Stomach (tissue), 19 donors: ENCODE measurements at places on chromosomes 2 and 18.
A peak's percentile ranks its signal among the peaks of the same experiment; 100 is the strongest.

DNA sequence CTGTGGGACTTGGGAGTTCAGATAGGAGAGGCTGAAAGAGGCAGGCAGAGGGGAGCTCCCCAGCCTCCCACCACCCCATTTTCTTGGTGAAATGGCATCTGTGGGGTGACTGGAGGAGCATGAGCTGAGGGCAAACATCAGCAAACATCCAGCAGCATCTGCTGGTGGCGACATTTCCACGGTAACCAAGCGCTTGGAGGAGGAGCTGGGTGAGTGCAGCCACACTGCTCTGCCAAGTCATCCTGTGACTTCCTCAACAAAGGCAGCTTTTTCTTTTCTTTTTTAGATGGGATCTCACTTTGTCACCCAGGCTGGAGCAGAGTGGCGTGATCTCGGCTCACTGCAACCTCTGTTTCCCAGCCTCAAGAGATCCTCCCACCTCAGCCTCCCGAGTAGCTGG lies 5.6 kb downstream of the TXNL4A start:
- peak; percentile 40 for DNase-seq

- no peak for DNase-seq
Measured at GRCh38 chr2:74843899-74844298, 10.0 kb downstream of the HK2 start.

DNA sequence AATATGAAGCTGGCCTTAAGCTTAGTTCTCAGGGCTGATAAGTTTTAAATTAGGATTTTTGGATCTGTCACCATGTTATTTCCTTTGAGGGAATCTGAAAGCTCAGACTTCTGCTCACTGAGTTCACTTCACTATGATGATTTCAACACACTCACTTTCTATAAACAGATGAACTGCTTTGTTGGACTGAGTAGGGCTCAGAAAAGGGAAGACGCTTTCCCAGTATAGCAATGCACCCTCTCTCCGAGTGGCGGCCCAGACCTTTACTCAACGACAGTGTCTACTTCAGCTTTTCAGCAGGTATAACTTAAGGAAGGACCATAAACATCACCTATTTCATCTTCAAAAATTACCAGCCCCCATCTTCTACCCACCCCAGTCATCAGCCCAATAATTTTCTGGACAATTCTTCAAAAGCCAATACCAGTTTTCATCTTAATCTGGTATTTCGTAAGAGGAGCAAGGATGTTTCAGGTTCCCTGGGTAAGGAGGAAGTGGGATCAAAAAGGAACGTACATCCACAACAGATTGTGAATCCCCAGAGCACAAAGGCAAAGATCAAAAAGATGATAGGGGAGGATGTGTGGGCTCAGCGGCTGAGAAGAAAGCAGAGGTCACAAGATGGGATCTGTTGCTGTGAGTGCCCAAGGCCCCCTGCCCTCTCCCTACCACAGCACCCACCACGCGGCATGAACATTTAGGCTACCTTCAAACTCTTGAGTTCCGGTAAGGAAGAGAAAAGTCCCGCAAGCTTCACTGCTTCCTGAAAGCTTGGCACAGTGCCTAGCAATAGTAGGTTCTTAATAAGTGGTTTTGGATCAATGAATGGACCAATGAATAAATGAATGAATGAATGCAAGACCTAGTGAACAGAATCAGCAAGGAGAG lies 41.9 kb downstream of the LPIN2 start:
- DNase-seq = no peak

DNA sequence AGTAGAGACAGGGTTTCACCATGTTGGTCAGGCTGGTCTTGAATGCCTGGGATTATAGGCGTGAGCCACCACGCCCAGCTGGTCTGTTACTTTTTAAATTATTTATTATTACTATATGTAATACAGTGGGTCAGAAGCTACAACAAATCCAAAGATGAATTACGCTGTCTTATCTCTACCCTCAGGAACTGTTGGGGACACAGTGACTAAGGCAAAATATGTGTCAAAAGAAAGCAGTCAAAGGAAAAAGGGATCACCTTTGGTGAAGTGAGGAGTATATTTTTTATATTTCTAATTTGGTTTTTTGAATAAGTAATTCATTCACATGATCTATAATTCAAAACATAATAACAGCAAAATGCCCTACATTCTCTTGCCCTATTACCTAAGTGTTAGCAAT lies 4.7 kb downstream of the CREB1 start:
- DNase-seq = no peak

- DNase-seq = no peak
Measured at GRCh38 chr2:227411990-227412350, 24.2 kb upstream of the SCYGR1 start.

DNA sequence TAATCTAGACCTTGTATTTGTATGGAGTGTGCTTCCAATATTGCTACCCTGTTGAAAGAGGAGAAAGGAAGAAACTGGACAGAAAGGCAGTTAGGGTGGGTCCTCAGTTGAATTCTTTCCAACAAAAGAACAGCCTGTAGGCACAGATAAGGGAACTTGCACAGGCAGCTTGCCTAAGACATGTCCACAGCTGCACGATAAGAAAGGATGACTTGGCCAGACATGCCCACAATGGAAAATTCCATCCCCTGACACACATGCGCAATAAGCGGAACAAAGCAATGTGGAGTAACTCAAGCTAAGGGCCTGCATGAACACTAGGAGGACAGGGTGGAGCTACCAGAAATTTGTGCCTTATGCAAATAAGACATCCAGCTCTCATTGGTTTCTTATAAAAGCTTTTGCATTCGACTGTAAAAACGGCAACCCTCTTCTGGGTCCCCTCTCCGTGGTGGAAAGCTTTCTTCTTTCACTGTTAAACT lies 1084.7 kb upstream of the NXPH2 start:
- DNase-seq = no peak

- DNase-seq = peak; percentile 21
Measured at GRCh38 chr2:184689638-184690037, 91.3 kb downstream of the ZNF804A start.

DNA sequence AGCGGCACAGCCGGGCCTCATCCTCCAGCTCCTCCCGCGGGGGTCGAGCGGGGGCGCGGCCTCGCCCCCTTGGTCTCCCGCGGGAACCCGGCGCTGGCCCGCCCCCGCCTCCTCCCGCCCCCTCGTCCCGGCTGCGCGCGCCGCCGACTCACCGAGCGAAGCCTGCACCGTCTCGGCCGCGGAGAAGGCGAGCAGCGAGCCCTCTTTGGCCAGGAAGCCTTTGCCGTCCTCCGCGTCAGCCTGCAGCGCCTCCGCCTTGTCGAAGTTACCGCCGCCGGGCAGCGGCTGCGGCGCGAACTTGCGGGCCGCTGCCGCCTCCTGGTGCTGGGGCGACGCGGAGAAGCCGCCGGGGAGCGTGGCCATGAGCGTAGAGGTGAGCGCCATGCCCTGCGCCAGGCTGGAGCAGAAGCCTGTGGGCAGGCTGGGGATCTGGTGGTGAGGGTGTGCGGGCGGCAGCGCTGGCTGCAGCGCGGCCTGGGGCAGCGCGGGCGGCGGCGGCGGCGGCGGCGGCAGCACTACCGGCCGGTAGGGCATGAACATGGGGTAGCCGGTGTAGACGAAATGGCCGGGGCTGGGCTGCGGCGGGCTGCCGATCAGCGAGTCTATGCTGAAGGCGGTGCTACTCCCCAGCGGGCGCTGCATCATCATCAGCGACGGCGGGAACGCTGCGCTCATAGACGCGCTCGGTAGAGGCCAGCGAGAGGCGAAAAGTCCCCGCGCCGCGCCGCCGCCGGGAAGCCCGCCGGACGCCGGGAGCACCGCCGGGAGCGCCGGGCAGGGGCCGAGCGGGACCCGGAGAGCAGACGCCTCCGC lies 683 bp downstream of the GBX2 start:
- peak; percentile 79 for DNase-seq

DNA sequence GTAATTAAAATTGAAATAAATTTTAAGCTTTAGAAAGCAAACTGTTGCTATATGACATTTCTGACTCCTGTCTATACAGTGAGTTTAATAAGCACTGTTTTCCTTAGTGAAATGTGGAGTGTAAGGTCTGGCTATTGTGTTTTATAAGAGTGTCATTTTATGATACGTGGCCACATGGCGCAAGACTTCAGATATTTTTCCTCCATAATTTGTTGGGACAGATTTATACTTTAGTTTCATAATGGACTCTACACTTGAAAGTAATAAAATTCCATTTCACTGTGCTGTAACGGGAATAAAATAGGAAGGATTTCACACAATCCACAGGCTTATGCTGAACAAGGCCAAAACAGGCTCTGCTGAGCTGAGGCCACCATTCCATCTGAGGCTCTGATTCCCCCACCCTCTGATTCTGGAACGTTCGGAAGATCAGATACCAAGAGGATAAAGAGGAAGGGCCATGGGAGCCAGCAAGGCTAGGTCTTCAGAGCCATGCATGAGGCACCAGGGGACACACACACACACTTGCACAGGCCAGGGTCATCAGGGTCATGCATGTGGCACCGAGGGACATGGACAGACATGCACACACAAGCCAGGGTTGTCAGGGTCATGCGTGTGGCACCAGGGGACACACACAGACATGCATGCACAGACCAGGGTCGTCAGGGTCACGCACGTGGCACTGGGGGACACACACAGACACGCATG lies 35.6 kb downstream of the HDAC4 start:
- DNase-seq = no peak

GRCh38 chr2:101398116-101398821 lies 11.0 kb upstream of the CREG2 start:
- DNase-seq = no peak

DNA sequence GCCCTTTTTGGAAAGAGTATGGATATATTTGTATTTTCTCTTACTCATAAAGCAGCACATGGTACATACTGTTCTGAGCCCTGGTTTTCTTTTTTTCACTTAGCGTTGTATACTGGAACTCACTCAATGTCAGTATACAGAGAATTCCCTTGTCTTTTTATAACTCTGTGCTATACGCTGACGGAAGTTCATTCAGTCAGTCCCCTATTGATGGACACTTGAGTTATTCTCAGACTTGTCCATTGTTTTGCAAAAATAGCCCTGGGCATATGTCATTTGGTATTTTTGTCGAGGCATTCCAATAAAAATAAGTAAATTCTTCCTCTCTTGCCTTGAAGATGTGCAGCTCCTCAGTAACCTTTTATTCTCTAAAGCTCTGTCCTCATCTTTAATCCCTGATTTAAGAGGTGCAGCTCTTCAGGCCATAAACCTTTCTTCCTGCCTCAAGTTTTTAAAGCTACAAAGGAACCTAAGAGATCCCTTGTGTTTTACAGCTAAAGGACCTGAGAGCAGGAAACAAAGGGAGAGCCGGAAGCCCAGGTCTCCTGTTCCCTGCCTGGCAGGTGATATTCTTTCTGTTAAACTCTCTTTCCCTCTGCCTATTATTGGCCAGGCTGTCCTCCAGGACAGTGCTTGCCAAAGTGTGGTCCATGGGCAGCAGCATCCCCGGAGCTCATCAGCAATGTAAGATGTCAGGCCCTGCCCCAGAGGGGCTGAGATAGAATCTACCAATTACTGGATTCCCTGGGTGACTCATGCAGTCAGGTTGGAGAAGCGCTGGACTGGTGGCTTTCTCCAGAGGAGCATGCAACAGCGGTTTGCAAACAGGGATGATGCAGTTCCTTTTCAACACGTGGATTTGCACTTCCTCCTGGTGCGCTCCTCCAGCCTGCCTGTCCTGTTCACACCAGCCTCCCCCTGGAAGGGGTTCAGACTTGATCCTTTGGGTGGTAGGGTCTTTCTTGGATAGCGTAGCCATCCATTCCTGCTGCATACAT lies 158.0 kb downstream of the NEDD4L start:
- DNase-seq = no peak

- no peak for DNase-seq
Measured at GRCh38 chr2:207704671-207705070, 6.8 kb upstream of the CCNYL1 start.

GRCh38 chr18:5891854-5892215 lies 3.5 kb downstream of the TMEM200C start:
- no peak for DNase-seq

DNA sequence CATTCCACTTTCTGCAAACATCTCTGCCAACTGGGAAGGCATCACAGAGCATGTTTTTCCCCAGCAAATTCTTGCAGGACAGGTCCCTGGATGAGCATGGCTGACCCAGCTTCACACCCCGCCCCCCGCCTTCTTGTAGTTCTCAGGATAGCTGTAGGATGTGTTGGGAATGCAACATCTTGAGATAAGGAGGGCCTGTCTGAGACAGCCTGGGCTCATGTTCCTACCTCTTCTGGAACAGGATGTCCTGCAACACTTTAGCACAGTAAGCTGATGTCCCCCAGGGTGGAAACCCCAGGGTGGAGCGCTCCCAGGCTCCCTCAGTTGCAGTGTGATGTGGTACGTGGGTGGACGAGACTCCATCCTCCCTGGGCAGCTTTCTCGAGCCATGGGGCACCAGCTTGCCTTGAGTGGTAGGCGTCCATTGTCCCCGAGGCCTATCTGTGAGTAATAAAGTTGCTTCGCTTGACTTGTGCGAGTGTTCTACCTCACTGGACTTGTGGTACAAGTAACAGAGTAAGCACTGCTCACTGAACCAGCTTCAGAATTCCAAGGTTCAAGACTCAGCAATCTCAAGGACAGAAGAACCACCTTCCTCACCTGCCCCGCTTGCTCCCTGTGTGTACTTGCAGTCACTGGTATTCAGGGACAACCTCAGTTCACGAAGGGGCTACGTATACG lies 48.6 kb downstream of the EMX1 start:
- no peak for DNase-seq
